ACHN (cell line): ENCODE measurements at places on chromosomes 1 and 21.

GRCh38 chr1:72178266-72178665 lies 104.1 kb downstream of the NEGR1 start:
- peak; percentile 44 for DNase-seq

DNA sequence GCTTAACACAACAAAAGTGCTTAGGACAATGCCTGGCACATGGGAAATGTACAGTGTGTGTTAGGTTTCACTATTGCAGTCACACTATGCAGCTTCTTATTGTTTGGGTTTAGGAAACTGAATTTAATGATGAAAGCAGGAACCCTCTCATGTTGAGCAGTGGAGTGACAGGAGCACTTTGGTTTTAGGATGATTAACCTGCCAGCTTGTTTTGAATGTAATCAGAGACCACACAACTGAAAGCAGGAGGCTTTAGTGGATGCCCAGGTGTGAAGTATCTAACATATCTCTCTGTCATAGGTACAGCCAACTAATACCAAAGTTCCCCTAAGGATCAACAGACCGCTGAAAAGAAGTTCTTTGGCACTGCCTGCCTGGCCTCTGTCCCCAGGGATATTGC lies 406.9 kb upstream of the USP24 start:
- no peak for DNase-seq

- no peak for DNase-seq
Measured at GRCh38 chr1:157088607-157089006, 11.0 kb downstream of the ETV3L start.

- DNase-seq, result peak; percentile 69
Measured at GRCh38 chr1:88998716-88999115, 6.3 kb upstream of the KYAT3 start.

DNA sequence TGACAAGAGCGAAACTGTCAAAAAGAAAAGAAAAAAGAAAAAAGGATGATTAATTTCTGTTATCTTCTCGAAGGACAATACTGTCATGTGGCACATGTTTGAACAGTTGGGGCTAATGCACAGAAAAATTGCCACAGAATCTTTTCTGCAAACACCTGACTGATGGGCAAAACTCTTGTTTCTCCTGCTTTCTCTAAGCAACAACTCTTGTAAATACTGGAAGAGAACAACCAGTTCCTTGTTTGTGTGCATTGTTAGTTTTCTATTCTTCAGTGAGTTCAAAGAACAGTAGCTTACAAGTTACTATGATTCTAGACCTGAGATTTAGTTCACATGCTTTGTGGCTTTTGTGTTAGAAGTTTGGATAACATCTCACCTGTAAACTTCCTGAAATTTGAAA lies 60.7 kb downstream of the CDC14A start:
- no peak for DNase-seq

- peak; percentile 92 for DNase-seq
Measured at GRCh38 chr1:36133484-36133883, 8.5 kb upstream of the COL8A2 start.

GRCh38 chr1:156560585-156561163 lies 11.7 kb downstream of the IQGAP3 start:
- DNase-seq, result no peak

GRCh38 chr1:25889470-25889869 lies 14.0 kb upstream of the PAQR7 start:
- peak; percentile 19 for DNase-seq

GRCh38 chr1:25193229-25193628 lies 39.1 kb downstream of the SYF2 start:
- no peak for DNase-seq
